ENCODE measurements at places on chromosomes 5 and 9. TPM values are rescaled to one million over a fixed set of nuclear protein-coding genes. Genes with fewer than 3 reads are reported as not detected.

C8G gene
- total RNA-seq = 1.3 TPM

UHRF2 gene
- 27.6 TPM for total RNA-seq

PHF24 gene
- total RNA-seq = 0.09 TPM

SLC23A1 gene
- total RNA-seq = 1.3 TPM

ARPC5L gene
- 54.8 TPM for total RNA-seq

TIGD6 gene
- total RNA-seq = 6.1 TPM

FEM1C gene
- total RNA-seq = 9.1 TPM

CACFD1 gene
- total RNA-seq = 4.2 TPM

PCDHGB5 gene
- 1.9 TPM for total RNA-seq
